ENCODE measurements at places on chromosomes 11 and 22.

GRCh38 chr11:7540830-7541555 lies 27.2 kb downstream of the PPFIBP2 start:
- no peak for DNase-seq

GRCh38 chr11:104320956-104321355 lies 157.0 kb upstream of the PDGFD start:
- no peak for DNase-seq

- no peak for DNase-seq
These were observed 51.5 kb downstream of the MAPK1 start for GRCh38 chr22:21815958-21816357.

- DNase-seq = no peak
These were observed 7.2 kb downstream of the GRK2 start for GRCh38 chr11:67273260-67273990.

DNA sequence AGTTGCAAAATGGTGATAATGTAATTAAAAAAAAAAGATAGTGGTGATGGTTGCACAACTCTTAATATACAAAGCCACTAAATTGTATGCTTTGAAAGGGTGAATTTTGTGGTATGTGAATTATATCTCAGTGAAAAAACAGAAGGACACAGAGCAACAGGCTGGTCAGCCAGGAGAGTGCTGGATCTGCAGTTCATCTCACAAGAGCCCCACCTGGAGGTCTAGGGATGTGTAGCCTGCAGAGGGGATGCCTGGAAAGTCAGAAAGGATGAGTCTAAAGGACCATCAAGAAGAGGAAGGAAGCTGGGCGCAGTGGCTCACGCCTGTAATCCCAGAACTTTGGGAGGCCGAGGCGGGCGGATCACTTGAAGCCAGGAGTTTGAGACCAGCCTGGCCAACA lies 9.0 kb downstream of the POLR3H start:
- DNase-seq = no peak

- no peak for DNase-seq
These were observed 35.1 kb downstream of the APOL1 start for GRCh38 chr22:36287881-36288515.

GRCh38 chr22:50250555-50251476 lies at the start of gene HDAC10:
Gene HDAC10 (minus strand): TSS chr22:50251265. CDS start chr22:50251032, 233 bp downstream.
- DNase-seq = no peak

DNA sequence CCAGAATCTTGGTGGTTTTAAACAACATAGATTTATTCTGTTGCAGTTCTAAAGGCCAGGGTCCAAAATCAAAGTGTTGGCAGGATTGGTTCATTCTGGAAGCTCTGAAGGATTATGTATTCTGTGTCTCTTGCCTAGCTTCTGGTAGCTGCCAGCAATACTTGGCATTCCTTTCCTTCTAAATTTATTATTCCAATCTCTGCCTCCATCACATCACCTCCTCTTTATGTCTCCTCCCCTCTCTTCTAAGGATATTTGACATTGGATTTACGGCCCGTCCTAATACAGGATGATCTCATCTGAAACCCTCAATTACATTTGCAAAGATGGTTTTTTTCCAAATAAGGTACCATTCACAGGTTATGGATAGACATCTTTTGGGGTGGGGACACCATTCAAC lies 186.5 kb downstream of the SBF2 start:
- no peak for DNase-seq

GRCh38 chr22:24703101-24703500 lies 71.4 kb downstream of the PIWIL3 start:
- no peak for DNase-seq

DNA sequence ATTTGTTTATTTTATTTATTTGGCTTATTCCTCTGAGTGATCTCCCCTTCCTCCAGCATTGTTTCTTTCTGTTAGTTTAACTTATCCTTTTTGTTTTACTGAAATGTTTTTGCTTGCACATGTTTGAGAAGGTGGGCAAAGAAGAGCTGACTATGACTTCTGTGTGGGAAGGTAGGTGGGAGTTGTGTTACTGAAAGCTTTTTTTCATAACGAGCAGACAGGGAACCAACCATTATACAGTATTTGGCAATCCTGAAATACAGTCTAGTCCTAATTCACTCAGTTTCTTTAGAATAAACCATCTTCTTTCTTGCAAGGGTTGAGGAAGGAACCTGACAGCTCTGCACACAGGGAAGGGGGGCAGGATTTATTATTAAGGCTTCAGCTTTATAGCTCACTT lies 37.0 kb upstream of the PAK1 start:
- DNase-seq = no peak

DNA sequence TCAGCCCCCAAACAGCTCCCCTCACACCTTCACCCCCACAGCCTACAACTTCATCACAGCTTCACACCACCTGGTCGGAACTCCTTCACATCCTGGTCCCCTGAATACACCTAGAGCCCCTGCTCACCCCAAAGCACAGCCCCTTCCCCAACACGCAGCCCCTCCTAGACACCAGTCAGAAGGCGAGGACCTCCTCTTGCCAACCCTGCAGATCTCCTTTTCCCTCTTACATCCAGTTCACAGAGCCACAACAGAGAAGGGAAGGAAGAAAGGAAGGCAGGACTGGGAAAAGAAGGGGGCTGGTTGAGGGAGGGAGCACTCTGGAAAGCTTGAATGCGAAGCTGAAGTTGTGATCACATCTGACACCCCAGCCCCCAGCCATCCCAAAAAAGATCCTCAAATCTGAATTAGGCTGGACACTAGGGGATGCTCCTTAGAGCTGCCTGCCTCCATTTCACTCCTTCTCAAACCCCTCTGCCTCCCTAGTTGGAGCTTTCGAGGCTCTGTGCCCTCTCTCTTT lies 629 bp downstream of the CCKBR start:
- DNase-seq = no peak

GRCh38 chr11:34860034-34860433 lies 56.1 kb downstream of the APIP start:
- DNase-seq = no peak

- no peak for DNase-seq
These were observed 79.5 kb downstream of the PIWIL3 start for GRCh38 chr22:24695060-24695459.

- no peak for DNase-seq
These were observed 47.9 kb downstream of the BLID start for GRCh38 chr11:122068141-122068540.

DNA sequence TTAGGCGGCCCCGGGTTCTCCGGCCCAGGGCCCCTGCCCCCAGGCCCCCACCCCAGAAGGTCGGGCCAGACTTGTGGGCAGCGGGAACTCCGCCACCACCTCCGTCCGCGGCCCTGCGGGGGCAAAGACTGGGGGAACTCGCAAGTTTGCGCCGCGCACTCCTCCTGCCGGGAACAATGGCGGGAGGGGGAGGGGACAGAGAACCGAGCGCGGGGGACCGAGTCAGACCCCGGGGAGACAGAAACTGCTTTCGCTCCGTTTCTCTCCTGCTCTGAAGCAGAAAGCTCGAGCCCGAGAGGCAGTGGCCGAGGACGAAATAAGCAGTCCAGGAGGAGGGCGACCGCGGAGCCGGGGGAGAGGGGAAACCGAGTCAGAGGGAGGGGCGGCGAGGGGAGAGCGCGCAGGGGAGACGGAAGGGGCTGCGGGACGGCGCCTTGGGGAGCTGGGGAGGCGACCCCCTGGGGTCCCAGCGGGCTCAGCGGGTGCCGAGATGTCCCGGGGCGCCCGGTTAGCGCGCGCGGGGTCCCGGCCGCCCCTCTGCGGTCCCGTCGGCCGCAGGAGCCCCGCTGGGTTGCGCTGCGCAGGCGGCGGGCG lies 555 bp downstream of the TP53I11 start:
- DNase-seq = no peak

DNA sequence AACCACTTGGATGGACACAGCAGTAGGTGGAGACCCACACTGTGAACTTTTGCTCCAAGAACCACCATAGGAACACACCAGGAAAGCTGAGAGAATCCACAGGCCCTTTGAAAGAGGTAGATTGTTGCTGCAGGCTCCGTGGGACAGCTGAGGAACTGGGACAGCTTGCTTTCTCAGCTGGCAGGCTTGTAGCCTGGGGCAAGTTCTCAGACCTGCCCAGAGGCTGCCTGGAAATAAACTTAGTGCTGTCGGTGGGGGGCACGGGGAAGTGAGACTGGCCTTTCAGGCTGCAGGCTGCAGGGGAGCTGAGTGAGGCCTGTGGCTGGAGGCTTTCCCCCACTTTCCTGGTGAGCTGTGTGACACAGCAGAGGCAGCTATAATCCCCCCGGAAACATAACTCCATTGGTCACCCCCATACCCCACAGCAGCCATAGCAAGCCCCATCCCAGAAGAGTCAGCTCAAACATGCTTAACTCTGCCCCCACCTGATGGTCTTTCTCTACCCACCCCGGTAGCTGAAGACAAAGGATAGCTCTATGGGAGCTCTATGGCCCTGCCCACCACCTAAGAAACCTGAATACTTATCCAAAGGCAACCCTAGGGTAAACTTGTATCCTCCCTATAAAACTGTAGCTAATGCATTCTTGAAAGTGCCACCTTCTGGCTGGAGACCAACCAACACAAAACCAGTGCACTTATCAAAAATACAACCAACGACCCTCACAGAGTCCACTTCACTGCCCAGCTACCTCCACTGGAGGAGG lies 21.4 kb upstream of the ACRV1 start:
- no peak for DNase-seq

GRCh38 chr11:20631519-20632168 lies 32.2 kb downstream of the SLC6A5 start:
- no peak for DNase-seq

- peak; percentile 59 for DNase-seq
These were observed 29.5 kb upstream of the CCDC34 start for GRCh38 chr11:27392278-27393114.

- DNase-seq = no peak
These were observed 146.0 kb downstream of the PARVA start for GRCh38 chr11:12523180-12523924.

GRCh38 chr11:86447763-86448480 lies 73.2 kb downstream of the CCDC81 start:
- no peak for DNase-seq

GRCh38 chr11:44270403-44271273 lies 39.3 kb downstream of the ALX4 start:
- no peak for DNase-seq

DNA sequence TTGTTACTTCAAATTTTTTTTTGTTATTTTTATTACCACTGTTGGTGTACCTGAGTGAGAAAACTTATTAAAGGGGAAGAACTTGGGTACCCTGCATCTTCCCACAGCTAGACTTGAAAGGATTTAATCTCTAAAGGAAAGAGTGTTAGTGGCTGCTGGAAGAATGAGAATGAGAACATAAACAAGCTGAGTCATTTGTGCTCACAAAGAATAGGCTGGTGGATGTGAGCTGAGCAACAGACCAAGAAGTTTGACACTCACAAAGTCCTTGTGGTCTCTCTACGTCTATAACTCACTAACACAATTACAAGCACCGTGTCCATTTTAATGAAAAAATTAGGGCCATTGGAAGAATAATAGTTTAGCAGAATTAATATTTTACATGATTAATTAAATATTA lies 217.6 kb upstream of the ANO5 start:
- no peak for DNase-seq

GRCh38 chr11:66391322-66391721 lies 19.8 kb upstream of the SLC29A2 start:
- DNase-seq = no peak

GRCh38 chr11:80239217-80239616 lies 798.4 kb upstream of the TENM4 start:
- no peak for DNase-seq

GRCh38 chr11:2178906-2179494 lies 7.4 kb upstream of the TH start:
- DNase-seq = no peak

DNA sequence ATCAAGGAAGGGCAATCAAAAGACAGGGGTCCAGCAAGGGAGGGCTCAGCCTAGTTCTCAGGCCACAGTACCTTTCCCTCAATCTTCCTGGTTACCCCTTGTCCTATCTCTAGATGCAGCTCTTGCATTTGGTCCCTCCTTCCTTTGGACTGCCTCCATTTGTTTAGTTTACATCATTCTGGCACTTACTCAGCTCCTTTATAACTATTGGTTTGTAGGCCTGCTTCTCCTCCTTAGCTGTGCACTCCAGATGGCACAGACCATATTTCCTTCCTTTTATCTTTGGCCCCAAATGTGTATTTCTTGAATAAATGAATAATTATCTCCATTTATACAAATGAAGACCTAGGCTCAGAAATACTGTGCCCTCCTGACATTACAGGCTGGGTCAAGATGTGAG lies 92.3 kb upstream of the AMOTL1 start:
- no peak for DNase-seq

DNA sequence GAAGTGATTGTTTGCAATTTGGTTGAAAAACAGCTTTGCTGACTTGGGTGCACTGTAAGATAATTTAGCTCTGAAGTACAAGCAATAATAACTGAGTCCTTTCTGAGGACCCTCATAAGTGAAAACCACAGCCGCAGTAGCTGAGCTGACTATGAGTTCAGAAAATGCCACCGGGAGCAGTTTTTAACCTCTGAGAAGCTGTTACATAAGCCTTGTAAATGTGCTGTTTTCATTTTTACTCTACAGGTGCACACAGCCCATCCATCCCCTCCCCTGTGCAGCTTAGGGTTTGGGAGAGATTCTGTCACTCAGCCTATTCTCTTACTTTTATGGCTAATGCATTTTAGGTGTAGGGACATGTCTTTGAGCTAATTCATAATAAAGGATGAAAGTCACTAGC lies 255.5 kb upstream of the C11orf87 start:
- no peak for DNase-seq

GRCh38 chr22:45731041-45731797 lies 59.6 kb downstream of the ATXN10 start:
- DNase-seq = no peak

GRCh38 chr22:32475468-32476010 lies 928 bp downstream of the FBXO7 start:
- DNase-seq = no peak

DNA sequence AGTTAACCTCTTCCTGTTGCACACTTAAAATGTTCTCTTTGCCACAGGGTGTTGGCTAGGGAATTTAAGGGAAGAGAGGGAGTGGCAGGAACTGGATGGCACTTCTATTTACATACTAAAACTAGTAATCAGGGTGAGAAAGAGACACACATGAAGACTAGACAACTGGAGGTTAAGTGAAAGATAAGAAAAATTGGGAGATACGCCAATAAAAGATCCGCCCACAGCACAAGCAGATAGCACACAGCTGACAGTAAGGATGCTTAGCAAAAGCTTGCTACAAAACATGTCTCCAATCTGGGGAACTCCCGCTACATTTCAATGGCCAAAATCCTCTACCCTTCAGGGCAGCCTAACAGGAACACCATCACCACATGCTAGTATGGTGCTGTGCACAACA lies 12.8 kb downstream of the CPSF7 start:
- DNase-seq = no peak
